ENCODE measurements at places on chromosomes 6 and 20.
A peak's percentile ranks its signal among the peaks of the same experiment; 100 is the strongest.

DNA sequence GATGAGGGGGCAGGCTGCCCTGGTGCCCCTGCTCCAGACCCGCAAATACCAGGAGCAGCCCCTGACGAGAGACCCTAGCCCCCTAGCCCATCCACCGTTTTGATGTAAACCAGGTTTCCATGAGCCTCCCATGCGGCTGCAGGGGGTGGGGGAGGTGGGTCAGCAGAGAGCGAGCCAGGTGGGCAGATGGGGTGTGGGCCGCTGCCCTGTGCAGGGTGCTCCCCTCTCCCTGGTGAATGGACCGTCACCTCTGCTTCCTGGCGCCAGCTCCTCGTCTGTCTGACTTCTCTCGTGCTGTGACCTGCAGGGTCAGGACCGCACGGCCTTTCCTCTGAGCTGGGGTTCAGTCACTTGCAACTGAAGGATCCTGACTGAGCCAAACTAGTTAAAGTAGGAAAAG is 15.7 kb upstream of the BHLHE23 start:
- no peak for DNase-seq

DNA sequence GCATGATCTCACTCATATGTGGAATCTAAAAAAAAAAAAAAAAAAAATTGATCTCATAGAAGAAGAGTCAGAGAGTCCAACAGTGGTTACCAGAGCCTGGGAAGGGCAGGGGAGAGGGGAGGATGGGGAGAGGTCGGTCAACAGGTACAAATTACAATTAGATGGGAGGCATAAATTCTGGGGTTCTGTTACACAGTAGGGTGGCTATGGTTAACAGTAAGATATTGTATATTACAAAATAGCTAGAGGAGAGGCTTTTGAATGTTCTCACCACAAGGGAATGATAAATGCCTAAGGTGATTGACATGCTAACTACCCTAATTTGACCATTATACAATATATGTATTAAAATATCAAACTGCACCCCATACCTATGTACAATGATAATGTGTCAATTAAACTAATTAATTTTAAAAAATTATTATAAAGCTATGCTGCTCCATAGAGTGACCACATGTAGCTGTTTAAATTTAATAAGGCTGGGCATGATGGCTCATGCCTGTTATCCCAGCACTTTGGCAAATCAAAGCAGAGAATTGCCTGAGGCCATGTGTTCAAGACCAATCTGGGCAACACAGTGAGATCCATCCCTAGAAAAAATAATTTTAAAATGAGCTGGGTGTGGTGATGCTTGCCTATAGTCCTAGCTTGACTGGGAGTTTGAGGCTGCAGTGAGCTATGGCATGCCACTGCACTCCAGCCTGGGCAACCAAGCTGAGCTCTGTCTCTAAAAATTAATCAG is 70.9 kb downstream of the SNX5 start:
- no peak for DNase-seq

- DNase-seq = no peak
Observed at GRCh38 chr20:41142919-41143318, 5.6 kb downstream of the PLCG1 start.

DNA sequence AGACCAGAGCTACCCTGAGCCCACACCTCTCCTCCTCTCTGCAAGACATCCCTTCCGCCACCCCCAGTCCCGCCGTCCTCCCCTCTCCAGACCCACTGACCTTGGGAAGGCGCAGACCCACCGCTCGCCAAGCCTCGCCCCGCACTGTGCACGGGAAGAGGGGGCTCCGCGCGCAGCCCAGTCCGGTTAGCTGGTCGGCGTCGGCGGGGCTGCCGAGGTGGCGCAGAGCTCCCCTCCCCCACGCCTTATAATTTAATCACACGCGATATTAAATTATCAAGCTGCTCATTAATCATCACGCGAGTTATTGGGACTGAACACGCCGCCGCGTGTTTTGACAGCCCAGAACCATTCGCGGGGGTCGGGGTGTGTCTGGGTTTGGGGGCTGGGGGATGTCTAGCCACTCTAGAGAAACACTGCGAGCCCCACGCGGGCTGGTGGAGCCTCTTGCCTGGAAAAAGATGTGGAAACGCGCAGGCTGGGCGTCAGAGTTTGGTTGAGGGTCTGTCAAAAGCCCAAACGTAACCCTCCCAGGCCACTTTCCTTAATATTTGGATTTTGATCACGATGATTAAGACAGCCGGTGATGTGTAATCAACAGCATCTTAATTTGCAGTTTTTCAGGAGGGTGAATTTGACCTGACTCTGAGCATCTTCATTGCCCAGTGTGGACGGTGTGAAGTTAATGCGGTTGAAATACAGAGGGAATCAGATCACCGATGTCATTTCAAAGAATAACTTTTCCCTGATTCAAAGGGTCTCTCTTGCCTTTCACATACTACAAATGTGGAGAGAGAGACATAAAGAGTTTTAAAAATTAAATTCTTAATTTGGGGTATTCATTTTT is at the start of gene LINC00237:
Gene LINC00237 (minus strand): TSS at position 188 of the 847 bp plus-strand sequence.
- no peak for DNase-seq

- no peak for DNase-seq
Observed at GRCh38 chr6:127857051-127857637, 43.7 kb downstream of the THEMIS start.

DNA sequence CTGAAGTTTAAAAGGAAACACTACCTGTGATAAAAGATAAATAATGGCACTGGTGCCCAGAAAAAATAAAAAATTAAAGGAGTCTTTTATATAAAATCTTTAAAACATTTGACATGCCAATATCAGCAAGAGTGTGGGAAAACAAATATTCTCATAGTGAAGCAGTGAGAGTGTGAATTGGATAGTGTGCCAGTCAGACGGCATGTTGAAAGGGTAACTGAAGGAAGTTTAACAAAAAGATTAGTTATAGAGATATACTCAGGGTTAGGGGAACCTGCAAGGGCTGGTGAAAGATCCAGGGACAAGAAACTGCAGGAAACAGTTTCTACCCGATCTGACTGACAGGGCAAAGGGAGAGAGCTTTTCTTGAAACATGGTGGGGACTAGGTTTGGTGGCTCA is 22.2 kb upstream of the GMNN start:
- no peak for DNase-seq

GRCh38 chr20:823574-823902 is 10.0 kb upstream of the FAM110A start:
- no peak for DNase-seq

DNA sequence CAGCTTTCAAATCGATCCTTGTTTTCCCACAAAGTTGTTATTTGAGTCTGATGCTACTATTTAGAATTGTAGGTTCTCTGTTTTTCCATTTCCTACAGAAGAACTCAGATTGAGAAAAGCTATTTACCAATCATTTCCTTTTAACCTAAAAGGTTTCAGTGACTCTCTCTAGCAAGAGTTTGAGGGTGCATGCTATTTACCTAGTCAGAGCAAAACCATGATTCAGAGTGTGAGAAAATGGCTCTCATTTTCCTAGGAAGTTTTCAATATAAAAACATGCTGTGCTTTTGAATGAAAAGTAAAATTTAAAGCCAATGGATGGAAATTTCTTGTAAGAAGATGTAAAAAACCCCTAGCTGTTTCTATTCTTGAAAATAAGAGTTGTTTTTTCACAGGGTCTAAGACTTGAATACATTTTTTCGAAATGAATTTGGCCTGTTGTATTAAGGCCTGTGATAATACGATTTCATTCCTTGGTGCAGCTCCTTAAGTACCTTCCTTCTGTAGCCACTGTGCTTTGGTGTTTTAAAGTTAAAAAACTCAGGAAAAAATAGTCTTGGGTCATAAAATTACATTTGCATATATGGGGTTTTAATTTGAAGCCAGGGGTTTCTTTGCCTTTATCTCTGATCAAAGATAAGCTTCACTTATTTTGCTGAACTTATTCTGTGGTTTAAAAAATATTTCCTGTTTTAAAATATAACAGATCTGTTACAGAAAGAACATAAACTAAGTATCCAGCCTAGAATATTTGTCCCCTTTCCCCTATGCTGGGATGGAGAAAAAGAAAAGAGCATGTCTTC is 18.0 kb upstream of the RSPH3 start:
- no peak for DNase-seq

DNA sequence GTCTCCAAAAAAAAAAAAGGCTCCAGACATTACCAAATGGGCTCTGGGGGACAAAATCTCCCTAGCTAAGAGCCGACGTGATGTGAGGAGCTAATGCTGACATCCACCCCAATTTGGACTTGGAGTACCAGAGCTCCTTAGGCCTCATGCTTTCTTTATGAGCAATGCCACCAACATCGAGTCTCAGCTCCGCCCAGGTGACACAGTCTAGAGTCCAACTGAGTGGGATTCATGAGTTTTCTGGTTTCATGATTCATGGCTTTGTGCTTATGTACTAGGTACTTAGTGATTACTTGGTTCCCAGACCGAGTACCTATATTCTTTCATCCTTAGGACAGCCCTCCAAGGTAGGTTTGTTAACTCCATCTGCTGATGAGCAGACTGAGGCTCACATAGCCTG is 4.4 kb downstream of the ANKRD60 start:
- DNase-seq = no peak

- DNase-seq = no peak
Observed at GRCh38 chr20:49386848-49387580, 95.5 kb downstream of the KCNB1 start.

GRCh38 chr6:136547336-136547735 is 2.9 kb downstream of the MAP7 start:
- DNase-seq = peak; percentile 52

DNA sequence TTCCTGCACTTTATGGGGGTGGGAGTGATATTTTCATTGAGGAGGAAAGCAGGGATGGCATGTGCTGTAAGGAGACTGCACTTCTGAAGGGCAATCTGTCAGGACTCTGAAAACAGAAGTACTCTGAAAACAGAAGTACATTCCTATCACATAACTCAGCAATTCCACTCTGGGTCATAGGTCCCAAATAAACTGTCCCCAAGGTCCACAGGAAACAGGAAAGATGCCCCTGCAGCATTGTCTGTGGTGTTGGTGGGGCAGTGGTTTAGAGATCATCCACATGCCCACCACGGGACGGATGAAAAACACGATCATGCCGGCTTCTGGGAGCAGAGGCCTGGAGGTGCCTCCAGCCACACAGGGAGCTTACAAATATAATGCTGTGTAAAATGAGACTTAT is 150.3 kb downstream of the OTOR start:
- no peak for DNase-seq

DNA sequence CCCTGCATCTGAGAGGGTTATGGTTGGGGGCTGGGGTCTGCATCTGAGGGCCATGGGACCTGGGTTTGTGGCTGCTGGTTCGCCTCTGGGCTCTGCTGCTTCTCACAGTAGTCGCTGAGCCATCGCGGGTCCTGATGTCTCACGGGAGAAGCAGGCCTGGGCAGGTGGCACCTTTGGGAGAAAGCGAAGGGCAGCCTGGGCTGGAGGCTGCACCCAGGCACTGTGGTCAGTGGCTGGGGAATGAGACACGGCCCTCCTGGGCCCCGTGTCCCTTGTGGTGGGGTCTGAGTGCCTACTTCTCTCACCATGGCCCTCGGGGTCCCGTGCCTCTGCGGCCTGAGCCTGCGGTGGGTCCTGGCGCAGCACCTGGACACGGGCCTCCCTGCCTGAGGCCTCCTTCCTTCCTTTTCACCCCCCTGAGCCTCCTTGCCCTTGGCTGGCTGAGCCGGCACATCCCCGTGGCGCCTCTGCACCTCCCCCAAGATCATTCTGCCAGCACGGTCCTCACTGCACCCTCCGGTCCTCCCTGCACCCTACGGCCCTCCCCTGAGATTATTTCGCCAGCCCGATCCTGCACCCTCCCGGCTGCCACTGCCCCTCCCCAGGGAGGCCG is 206.0 kb downstream of the ERMARD start:
- DNase-seq = no peak

GRCh38 chr6:161682982-161683381 is 409.1 kb upstream of the AGPAT4 start:
- no peak for DNase-seq

DNA sequence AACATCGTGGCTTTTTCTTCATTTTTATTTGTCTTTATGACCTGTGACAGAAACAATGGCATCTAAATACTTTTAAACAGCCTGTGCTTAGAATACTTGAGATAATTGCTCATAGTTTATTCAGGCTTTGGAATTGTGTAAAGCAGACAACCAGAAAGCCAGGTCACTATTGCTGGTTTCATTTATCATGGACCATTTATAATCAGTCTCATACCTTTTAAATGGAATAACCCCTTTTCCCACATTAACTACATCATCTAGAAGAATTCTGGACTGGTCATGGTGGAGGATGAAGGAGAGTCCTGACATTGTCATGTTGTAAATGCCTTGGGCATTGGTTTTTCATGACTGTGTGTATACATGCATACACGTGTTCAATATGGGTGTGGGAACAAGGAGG is 661.5 kb downstream of the EPM2A start:
- no peak for DNase-seq

DNA sequence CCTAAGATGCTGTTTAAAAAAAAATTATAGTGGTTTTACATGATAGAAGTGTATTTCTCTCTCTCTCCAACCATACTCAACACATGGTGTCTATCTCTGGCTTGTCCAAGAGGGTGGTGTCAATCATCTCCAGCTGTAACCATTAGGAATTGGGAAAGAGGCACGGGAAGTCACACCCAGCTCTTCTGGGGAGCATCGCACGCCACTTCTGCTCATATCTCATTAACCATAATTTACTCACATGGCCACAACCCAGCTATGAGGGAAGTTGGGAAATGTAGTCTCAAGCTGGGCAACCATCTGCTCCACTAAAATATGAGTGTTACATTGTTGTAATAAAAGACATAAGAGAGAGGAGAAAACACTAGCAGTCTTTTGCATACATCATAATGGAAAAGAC is 30.4 kb upstream of the TSHZ2 start:
- no peak for DNase-seq

DNA sequence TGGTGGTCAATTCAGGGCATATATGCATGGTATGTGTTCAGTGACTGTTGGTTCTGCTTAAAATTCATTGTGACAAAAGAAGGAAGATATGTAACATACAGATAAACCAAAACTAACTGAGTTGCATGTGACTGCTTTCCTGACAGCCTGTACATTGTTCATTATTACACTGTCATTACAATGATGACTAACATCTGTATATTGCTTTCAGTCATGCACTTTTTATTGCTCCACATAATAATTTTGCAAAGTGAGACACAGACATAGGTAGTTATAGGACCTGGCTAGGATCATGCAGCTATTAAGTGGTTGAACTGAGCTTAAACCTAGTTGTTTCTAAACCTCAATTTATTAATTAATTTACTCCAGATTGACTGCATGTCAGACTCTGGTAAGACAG is 703.2 kb downstream of the HDGFL1 start:
- no peak for DNase-seq

- peak; percentile 68 for DNase-seq
Observed at GRCh38 chr20:50980851-50981713, 22.5 kb downstream of the MOCS3 start.

GRCh38 chr6:115976321-115976870 is 84.3 kb downstream of the FRK start:
- no peak for DNase-seq

DNA sequence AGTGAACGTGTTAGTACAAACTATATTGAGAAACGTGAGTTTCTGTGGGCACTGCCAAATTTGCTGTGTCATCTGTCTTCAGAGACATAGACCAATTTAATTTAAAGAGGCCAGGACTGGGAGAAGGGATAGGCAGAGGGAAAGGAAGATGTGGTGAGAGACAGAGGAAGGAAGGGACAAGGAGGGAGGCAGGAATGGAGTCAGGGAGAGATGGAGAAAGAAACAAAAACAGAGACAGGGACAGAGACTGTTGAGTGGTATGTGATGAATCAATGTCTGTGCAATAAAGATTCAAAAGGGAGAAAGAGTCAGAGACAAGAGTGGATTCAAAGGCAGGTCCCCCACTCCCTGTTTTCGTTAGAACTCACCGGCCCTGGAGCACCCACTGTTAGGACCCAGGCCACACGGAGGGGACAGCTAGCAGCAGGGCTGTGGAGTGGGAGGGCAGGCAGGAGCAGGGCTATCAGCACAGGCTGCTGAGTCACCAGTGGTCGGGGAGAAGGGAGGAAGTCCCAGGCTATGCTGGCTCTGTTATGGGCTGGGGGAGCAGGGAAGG is 51.6 kb upstream of the CHD6 start:
- no peak for DNase-seq

Measured in HEK293T (cell line).